Skeletal muscle tissue (tissue), 5 donors: ENCODE measurements at places on chromosomes 5 and 9. TPM values are rescaled to one million over a fixed set of nuclear protein-coding genes. Genes with fewer than 3 reads are reported as not detected.

TSTD2 gene
- 21.4 TPM for total RNA-seq

ENHO gene
- 4.2 TPM for total RNA-seq

LHX3 gene
- total RNA-seq, result not detected

SHOC1 gene
- not detected for total RNA-seq

FEM1C gene
- 39.1 TPM for total RNA-seq

DPM2 gene
- 7.3 TPM for total RNA-seq

PCDHA10 gene
- under 0.01 TPM for total RNA-seq

SLC25A2 gene
- total RNA-seq, result 0.52 TPM

LCNL1 gene
- under 0.01 TPM for total RNA-seq

C1QTNF3 gene
- 90.3 TPM for total RNA-seq

NR2F1-AS1 gene
- total RNA-seq, result 5.2 TPM

SLC26A2 gene
- 14.6 TPM for total RNA-seq

SNX30 gene
- 8.9 TPM for total RNA-seq

AJM1 gene
- total RNA-seq, result 0.52 TPM

FGF18 gene
- total RNA-seq, result 3.1 TPM

FUBP3 gene
- total RNA-seq, result 18.8 TPM

GPR151 gene
- total RNA-seq, result not detected

TMEM174 gene
- not detected for total RNA-seq

IFNW1 gene
- not detected for total RNA-seq

EFNA5 gene
- total RNA-seq, result 8.4 TPM

PNPLA7 gene
- total RNA-seq, result 1.0 TPM

DHX29 gene
- total RNA-seq, result 20.4 TPM

TPPP gene
- 3.7 TPM for total RNA-seq
